ENCODE measurements at places on chromosomes 1 and 21.
A peak's percentile ranks its signal among the peaks of the same experiment; 100 is the strongest.

- no peak for DNase-seq
These were observed 22.4 kb upstream of the INTS3 start for GRCh38 chr1:153705484-153705883.

DNA sequence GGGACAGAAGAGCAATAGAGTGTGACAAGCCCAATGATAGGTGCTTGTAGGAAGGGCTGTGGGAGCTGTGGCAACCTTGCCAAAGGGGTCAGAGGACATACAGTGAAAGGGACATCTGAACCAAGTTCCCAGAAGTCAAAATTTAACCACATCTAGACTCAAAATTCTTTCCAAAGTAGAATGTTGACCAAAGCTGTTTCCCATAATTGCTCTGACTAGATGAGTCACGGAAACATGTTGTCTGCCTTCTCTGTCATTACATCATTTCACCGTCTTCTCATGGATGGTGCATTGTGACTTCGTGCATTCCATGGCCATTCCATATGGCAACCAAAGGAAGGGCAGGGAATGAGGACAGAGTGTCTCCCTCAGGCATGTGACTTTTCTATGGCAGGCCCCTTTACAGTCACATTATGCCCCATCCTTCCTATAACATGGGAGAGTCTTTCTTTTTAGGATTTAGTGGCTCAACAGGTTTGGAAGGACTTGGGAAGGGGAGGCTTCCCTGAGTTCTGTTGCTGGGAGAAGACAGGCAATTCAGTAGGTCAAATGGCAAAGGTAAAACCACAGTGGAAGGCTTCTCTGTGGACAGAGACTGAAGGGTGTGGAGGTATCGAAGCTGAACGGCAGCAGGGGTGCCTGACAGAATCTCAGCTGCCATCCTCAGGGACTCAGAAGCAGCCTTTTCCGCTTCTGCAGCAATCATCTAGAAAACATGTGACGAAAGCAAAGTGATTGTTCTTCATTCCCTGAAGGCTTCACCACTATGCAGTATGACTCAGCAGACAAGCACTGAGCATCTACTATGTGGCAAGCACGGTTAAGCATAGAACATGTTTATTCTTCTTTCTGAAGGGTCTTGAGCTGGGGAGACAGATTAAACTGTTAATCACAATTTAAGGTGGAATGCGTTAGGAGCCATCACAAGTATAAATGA is 24.7 kb downstream of the NPHS2 start:
- no peak for DNase-seq

DNA sequence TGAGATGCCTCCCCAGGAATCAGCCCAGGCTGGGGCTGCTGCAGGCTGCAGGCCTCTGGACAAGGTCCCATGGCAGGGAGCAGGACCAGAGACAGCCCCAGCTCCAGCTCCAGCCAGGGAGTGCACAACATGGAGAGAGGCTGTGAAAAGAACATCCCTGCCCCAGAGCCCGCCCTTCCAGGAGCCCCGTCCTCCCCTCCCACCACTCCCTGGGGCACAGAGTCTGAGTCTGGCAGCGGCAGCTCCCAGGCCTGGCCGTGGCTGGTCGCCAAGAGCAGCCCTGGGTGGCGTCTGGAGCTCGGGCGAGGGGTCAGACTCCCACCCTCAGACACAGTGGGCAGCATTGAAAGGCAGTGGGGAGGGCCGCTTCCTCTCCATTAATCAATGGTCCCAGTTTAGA is 37.8 kb downstream of the MEGF6 start:
- no peak for DNase-seq

GRCh38 chr1:39825432-39825941 is 36.8 kb upstream of the BMP8B start:
- no peak for DNase-seq

- no peak for DNase-seq
These were observed 64.6 kb downstream of the TRIM11 start for GRCh38 chr1:228341814-228342626.

GRCh38 chr1:199272628-199273086 is 633.8 kb downstream of the PTPRC start:
- no peak for DNase-seq

- DNase-seq = no peak
These were observed 74.8 kb upstream of the ATP1B1 start for GRCh38 chr1:169031566-169032224.

DNA sequence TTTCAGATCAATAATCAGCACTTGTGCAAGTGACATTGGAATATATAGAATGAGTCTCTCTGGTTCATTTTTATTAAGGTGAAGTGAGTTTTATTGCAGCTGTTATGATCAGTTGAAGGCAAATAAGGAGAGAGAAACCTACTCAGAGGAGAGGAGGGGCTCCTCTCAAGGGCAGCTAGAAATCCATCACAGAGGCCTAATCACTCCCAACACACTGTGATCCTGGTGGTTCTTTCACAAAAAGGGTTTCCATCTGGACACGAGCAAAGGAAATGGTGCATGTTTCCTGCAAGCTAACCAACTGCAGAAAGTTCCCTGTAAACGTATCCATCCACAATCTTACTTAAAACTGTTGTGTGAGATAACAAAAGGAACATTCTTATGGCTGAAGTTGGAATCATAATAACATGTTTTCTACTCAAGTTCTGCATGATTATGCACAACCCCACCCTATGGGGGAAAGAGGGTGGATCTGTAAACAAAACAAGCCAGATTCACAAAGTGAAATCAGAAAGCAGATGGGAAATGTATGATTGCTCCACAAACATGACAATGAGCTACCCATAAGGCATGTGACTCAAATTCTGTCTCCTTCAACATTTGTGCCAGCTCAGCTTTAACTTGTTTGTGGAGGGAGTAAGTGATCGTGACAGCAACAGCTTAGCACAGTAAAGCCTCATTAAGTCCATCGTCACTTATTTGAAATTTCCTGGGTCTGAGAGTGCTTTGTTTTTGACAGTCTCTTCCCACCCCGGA is 141.2 kb upstream of the ST6GALNAC5 start:
- no peak for DNase-seq

DNA sequence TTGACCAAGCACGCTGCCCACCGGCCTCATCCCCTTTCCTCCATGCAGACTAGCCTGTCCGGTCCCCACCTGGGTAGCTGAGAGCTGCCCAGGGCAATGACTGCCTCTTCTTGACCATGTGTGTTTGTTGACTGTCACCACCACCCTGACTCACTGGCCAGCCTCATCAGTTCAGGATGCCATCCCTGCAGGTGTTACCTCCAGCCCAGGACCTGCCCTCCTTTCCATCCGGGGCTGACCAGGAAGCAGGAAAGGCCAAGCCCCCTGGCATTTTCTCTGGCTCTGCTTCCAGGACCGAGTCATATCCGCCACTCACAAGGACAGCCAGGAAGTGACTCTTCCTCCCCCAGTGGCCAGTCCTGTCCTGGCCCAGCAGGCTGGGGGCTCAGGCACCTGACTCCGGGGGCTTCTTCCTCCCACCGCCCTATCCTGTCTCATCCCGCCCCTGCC is 17.1 kb downstream of the EPHA2 start:
- DNase-seq = no peak

DNA sequence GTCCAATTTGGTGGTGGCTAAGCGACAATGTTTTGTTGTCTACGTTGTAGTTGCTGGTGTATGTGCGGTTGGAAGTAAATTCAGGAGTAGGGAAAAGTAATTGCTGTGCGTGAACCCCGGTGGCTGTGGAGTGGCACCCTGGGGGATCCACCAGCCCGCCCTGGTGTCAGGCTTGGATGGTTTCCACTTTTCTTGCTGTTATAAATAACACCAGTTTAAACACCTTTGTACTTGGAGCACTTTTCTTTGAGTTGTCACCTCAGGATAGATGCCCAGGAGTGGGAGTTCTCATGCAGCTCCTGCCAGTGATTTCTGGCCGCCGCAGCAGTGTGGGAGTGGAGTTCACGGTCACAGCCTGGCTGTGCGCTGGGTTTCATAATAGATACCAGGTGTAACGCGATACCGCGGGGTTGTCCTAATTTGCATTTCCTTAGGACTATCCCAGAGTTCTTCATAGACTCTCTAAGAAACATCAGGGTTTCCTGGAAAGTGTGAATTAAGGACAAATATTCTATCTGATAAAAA is 12.8 kb upstream of the TMEM200B start:
- DNase-seq = no peak

DNA sequence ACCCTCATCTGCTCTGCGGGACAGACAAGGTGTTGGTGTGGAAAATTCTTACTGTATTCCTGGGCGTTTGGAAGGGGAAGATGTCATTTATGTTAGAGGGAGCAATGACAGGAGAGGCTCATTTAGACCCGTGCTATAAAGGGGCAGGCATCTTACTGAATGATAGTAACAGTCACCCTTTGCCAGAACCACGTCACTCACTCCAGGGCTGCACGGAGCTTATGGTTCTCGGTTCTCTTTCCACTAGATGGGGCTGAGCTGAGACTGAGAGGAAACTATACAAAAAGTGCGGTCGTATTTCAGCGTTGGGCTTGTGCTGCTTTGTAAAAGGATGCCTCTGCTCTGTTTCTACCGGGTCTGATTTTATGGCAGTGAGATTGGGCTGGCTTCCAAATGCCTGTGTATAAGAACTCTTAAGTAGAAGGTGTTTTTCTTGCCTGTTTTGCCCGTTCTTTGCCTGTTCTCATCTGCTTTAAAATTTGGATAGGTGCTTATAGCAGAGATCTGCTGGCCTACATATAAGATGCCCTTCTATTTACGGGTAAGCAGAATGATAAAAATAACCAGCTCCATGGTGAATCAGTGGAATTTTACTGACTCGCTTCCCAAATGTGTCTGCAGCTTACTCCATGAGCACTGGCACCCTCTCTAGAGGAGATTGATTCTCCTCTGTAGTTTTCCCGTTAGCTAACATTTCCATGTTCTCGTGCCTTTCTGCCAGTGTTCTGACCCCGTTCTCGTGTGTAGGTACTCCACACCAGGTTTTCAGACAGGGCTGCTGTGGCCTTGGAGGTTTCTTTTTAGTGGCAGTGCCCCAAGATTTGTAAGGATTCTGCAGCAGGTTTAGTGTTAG is 55.9 kb downstream of the MRPS6 start:
- DNase-seq = peak; percentile 58

DNA sequence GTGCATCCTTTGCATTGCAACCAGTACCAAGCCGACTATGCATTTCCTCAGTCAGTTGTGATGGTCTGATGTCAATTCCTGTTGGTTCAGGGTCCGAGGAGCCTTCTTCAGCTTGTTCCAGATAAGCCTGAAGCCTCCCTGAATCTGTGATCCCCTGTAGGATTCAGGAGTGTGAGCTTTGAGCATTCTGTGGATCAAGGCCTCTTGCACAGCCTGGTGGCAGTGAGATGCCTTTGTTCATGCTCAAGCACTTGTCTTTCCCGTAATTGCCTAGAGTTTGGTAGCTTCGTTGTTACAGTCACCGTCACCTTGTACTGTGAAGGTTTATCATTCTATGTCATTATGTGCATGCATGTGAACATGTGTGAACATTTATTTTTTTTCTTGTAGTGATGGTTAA is 103.5 kb downstream of the PBX1 start:
- DNase-seq = no peak

- DNase-seq = peak; percentile 70
These were observed 1753.4 kb downstream of the MRPL39 start for GRCh38 chr21:23853796-23854379.

DNA sequence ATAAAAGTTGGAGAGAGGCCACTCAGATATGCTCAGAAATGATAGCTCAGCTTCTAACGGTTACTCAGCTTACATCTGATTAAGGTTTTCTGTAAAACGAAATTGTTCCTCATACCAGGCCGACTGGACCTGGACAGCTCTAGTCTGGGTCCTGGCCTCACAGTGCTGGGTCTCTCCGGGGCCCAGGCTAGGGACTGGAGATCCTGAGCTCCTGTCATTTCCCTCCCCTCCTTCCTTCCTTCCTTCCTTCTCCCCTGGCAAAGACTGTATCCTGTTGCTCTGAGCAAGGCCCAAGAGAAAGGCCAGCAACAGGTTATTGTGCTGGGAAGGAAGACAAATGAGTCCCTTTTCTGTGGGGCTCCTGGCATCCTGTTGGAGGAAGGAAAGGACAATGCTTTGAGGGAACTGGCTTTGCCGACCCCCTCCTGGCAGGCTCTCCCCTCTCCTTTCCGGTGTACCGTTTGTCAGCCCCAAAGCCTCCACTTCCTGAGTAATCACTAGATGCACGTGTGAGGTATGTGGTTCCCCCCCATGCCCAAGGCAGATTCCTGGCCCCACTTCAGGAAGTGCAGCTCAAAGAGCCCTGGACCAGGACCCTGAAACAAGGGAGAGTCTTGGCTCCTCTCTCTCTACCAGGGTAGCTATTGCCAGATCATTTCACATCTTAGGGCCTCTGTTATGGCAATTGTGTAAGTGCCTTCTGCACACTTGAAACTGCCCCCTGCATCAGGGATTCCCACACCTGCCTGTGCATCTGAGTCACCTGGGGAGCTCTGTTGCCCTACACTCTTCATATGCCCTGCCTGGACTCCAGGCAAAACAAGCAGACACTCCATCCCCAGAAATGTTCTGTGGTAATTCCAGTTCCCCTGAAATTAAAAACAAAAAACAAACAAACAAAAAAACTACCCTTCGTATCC is 212.7 kb upstream of the FGGY start:
- no peak for DNase-seq

DNA sequence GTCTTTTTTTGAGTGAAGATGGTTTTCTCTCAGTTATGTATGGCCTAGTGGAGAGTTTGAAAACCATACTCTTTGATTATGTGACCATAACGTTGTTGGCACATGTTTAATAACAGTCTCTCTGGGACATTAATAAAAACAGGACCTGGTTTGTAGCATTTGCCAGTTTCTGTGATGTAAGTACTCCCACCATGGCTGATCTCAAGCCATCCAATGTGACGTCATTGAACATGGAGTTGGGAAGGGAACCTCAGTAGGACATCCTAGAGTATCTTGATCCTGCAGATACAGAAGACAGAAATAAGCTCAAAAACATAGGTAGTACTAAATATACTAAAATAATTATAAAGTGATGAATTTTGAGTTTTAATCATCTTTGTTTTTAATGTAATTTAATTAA is 107.0 kb downstream of the ACTL8 start:
- DNase-seq = no peak

DNA sequence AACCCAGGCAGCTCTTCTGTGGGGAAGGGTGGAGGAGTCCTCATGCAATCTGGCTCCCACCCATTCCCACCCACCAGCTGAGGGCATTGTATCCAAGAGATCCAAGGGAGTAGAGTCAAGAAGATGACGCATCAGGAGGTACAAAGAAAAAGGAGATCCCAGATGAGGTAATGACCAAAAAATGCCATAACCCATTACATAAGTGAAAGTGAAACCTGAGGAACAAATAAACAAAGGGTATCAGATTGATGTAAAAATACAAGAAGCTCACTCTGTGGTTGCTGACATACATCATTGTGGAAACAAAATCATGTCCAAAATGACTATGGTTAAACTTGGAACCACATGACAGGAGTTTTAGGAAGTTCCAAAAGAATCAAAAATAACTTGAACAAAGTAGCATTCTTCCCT is 42.5 kb downstream of the CCN1 start:
- no peak for DNase-seq

DNA sequence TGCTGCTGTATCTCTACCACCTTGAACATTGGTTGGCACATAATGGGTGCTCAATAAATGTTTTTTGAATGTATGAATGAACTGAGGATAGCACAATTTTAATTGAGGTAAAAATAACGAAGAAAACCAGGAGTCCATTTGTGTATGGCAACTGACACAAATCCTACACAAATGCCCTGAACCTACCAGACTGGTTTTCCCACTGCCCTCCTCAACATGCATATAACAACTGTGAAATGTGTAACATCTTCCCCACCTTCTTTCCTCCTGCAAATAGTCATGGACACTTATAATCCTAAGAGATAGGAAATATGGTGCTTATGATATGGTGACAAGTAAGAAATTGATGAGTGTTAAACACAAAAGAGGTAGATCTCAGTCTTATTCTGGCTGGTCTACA is 9.9 kb upstream of the LMO4 start:
- DNase-seq = no peak

Measured in midbrain (tissue), 1 donor.